ENCODE measurements at places on chromosomes 16 and 17.
A peak's percentile ranks its signal among the peaks of the same experiment; 100 is the strongest.

DNA sequence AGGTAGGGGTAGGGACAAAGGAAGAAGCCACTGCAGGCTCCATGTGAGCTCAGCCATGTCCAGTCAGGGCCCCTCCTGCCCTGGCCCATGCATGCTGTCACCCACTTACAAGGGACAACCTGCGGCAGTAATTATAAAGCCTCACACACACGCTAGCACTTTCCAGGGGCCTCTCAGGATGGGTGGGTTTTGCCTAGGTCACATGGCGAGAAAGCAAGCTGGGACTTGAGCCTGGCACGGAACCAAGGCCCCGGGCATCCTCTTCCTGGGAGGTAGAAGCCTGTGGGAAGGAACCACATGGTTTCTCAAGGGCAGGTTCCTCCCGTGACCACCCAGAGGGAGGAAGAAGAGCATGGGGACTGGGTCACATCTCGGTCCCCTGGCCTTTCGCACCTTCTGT lies 7.0 kb downstream of the ZNF319 start:
- no peak for DNase-seq

- DNase-seq, result no peak
Observed at GRCh38 chr16:80019395-80019794, 418.9 kb upstream of the MAF start.

DNA sequence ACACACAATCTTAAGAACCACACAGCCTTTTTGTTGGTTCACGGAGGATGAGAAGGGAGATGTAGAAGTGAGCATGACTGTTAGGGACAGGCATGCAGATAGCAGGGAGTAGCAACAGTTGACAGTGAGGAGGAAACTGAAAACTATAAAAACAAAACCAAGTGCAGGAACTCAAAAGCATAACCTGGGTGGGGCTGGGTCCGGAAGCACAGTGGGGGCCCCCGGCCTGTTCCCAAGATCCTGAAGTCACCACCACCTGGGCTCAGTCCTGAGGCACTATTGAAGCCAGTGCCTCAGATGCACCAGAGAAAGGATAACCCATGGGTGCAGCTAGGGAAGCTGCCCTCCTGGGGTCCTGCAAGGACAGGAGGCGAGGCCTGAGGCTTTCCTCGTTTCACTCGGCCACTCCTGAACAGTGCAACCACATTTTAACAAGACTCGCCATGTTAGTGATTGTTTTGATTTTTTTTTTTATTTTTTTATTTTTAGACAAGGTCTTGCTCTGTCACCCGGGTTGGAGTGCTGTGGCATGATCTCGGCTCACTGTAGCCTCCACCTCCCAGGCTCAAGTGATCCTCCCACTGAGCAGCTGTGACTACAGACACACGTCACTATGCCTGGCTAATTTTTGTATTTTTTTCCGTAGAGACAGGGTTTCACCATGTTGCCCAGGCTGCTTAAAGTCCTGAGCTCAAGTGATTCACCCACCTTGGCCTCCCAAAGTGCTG lies 27.7 kb upstream of the CBX4 start:
- DNase-seq, result peak; percentile 9

GRCh38 chr16:48498769-48499631 lies 111.0 kb downstream of the N4BP1 start:
- DNase-seq, result no peak

GRCh38 chr17:50316016-50316587 lies 29.8 kb upstream of the XYLT2 start:
- no peak for DNase-seq

DNA sequence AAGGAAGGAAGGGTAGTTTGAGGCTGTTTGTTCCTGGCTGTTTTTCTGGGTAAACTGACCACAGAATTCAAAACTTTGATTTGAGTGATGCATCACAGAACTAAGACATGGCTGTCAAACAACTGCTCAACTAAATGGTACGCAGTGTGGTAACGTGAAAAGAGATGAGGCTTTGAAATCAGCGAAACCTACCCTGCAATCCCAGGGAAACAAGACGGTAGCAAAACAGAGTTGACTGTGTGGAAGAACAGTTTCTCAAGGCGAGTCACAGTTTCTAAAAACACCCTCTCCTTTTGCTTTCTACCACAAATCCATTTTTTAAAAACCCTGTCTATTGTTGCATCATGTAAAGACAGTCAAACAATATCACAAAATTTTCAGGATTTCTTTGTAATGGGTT lies 156.0 kb upstream of the MAF start:
- no peak for DNase-seq
